Stimulated activated CD8-positive, alpha-beta memory T cell treated with anti-CD3 and anti-CD28 coated beads, Interleukin-7, amount 100 ng/mL, for 1 hour (primary cell): ENCODE measurements at places on chromosomes 3 and 15.

- DNase-seq, result no peak
Measured at GRCh38 chr3:187299611-187300010, 8.1 kb upstream of the MASP1 start.

DNA sequence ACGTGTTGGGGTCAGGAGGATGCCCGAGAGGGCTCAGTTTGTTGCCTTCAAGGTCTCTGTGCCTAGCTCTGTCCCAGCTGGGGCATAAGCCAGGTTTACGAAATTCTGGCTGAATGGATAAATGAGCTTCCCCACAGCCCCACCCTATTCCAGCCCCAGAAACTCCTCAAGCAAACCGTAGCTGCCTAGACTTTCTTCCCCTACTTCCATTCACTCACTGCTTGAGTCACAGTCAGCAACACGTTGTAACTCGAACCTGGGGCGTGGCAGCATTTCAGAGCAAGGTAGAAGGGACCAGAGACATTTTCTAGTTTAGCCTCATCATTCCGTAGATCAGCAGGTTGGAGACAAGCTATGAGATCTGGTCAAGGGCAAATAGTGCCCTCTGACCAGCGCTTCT is 24.2 kb downstream of the NMNAT3 start:
- DNase-seq, result no peak

- DNase-seq, result no peak
Measured at GRCh38 chr3:77320514-77320913, 280.6 kb downstream of the ROBO2 start.

- DNase-seq, result peak; percentile 92
Measured at GRCh38 chr3:128051837-128052594, at the start of gene SEC61A1. TSS of gene SEC61A1 (plus strand) at chr3:128052437. CDS start at chr3:128052553, 116 bp downstream.

DNA sequence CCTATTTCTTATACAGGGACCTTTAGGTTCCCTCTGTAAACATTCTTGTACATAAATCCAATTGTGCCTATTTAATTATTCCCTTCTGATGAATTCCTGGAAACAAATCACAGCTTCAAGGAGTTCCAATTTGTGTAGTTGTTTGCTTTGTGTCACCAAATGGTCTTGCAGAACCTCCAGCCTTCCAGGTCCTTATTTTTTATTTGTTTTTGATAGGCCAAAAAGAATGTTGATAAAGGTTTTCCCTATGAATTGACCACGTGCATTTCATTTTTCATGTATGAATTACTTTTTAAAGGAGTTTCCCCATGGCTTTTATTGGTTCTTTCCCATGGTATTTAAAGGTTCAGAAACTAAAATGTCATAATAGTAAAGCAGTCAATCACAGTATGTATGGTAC is 243.0 kb downstream of the NAALADL2 start:
- no peak for DNase-seq

GRCh38 chr3:188571531-188572095 is 417.7 kb downstream of the LPP start:
- DNase-seq, result no peak

- no peak for DNase-seq
Measured at GRCh38 chr3:14016900-14017475, 107.7 kb downstream of the CHCHD4 start.

DNA sequence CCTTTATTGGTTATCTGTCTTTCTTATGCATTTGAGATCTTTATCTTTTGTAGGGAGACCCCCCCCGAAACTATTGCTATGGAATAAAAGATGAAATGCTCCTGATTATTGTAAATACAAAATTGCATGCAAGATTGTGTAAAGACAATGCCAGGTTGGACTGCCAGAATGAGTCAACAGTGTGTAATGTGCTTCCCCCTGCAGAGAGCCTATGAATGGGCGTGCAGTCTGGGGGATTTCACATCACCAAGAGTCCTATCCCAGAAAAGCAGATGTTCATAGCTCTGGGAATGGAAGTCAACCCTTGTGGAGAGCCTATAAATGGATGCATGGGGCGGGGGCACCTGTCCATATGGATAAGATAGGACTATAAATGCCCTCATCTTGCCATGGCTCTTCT is 584.3 kb downstream of the NSUN3 start:
- no peak for DNase-seq

GRCh38 chr3:69182588-69183316 is 60.4 kb upstream of the LMOD3 start:
- DNase-seq, result no peak

DNA sequence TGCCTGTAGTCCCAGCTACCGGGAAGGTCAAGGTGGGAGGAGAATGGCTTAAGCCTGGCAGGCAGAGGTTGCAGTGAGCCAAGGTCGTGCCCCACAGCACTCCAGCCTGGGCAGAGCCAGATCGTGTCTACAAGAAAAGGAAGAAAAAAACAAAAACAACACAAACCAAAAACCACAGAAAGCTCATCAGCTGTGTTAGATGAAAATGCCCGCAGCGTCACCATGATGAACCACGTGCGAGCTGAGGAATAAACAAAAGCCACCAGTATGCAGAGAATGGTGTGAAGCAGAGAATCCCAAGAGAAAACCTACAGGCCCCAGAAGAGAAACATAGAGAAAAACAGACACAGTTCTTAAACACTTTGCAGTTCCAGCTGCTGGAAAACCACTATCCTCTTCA is 19.7 kb upstream of the TM4SF19 start:
- DNase-seq, result no peak

DNA sequence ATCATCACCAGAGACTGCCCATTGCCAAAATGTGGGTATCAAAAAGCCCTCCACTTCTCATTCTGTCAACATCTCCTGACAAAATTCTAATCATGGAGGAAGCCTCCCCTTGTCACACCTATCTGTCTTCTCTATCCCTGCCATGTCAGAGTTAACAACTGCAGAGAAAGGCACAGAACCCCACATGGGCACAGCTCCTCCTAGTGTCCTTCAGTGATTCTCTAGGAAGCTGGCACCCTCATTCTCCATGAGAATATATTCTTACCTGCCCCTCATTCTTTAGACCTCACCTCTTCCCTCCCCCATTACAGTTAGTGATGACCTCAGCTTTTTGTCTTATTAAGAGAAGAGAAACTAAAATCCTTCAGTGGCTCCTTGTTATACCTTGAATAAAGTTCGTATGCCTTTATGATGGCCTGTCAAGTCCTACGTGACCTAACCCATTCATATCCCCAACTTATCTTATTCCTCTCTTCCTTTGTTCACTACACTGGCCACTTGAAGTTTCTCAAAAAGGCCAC is 44.6 kb downstream of the NME9 start:
- DNase-seq, result no peak

DNA sequence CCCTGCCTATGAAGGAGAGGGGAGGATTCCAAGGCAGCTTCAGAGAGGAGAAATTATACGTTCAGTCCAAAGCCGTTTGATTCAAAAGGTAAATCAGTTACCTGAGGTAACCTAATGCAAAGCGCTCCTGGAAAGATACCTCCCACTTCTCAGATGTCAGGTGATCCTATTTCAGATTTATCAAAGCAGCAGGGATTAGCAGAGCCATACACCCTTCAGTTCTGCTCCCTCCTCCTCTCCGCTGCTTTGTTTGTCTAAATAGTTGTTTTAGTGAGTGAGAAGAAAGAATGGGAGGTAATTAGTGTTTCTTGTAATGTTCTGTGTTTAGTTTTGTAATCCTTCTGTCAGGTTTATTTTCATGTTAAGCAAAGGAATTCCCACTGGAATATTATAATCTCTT is 81.1 kb downstream of the SOX14 start:
- DNase-seq, result no peak

GRCh38 chr3:119598410-119599098 is 869 bp downstream of the PLA1A start:
- DNase-seq, result no peak

DNA sequence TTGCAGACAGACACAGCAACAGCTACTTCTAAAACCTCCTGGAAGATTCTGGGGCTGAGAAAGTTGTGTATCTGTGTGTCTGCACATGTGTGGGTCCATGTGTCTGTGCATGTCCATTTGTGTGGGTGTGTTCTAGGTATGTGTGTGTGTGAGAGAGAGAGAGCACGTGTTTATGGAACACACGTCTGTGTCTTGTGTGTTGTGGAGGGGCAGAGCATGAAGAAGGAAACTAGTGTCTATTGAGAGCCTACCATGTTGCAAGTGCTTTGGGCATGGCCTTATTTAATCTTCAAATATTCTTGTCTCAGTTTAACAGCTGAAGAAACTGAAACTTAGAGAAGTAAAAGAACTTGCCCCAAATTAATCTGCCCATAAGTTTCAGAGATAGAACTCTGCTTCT is 327.5 kb downstream of the UACA start:
- DNase-seq, result no peak

- DNase-seq, result no peak
Measured at GRCh38 chr3:102573483-102574028, 138.7 kb downstream of the ZPLD1 start.

DNA sequence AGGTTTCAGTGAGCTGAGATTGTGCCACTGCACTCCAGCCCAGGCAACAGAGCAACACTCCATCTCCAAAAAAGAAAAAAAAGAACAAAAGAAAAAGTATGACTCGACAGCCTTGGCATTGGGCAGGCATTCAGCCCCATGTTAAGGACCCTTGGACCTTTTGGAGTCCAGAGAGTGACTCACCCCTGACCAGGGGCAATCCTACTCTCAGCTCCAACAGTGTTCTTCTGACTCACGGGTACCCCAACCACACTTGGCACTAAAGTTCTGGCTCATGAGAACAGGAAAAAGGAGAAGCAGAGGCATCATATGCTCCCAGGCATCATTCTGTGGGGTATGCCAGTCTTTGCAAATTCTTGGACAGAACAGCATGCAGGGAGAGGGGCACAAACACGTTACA is 252.4 kb upstream of the HES1 start:
- DNase-seq, result no peak

GRCh38 chr3:54003136-54003535 is 111.5 kb upstream of the SELENOK start:
- DNase-seq, result no peak

DNA sequence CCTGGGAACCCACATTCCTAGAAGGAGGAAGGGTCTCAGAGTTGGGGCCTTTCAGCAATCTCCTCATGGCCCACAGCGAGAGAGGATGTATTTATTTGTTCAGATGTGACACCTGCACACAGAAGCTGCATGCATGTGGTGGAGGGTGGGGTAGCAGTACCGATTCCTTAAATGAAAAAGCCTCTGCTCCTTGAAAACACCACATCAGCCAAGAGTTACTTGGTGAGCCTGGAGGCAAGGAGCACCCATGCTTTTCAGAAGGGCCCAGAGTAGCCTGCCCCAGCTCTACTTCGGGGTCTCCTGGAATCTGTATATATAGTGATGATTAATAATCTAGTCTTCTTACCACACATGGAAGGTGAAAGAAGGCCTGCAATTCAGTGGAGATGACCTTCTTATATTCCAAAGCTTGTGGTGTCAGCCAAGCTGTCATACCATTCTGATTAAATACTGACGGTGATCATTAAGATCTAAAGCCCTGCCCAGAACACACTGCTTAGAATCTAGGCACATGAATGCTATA is 33.5 kb downstream of the SEMA6D start:
- no peak for DNase-seq

DNA sequence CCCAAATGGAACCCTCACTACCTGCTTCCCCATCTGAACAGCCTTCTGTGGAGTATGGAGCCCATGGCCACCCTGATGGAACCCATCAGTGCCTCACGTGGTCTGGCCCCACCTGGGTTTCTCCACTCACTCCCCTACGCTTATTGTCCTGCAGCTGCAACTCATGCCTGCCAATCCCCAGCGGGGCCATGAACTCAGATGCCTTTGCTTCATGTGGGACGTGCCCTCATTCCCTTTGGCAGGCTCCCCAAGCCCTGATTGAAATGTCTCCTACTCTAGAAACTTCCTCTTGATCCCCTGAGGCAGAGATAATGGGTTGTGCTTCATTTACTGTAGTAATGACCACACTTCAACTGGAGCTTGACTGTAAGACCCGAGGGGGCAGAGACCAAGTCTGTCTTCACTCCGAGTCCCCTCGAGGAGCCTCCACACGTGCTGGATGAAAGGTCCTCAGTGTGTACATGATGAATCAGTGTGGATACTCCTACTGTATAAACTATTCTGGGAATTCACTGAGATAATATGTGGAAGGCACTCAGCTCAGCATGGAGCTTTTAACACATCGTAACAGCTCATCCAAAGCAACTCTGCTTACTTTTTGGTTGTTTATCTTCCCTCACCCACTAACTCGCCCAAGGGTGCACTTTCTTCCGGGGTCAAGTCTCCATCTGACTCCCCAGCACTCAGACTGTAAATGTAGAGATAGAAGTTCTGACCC is 232.8 kb upstream of the BHLHE40 start:
- no peak for DNase-seq

DNA sequence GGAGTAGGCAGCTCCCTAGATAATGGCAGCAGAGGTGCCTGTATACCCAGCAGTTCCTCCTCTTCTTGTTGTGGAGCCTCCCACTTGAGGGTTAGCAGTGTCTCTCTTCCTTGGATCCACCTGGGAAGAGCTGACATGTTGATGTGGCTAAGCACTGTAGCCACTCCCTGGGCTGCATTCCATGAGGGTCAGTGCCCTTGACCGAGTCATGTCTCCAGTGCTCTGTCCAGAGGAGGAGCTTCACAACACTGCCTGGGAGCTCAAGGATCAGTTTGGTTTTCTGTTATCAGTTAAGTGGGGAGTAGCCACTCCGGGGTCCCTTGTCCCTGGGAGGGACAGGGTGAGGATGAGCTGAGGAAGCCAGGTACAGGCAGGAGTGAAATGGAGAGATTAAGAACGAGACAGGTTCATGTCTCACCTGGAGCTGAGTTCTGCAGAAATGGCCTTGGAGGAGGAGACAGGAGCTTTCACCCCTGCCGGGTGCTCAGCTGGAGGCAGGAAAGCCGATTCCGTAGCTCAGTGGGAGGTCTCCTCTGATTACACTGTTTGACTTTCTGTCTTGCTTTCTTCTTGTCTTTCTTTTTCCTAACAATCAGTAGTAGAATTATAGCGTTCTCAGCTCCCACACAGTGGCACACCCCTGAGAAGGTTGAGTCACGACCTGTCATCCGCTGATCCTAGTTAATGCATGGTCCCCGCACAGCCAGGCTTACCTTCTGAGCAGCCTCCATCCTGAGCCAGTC is 57.9 kb upstream of the SEC22A start:
- no peak for DNase-seq
